ENCODE measurements at places on chromosomes 7 and 10.
A peak's percentile ranks its signal among the peaks of the same experiment; 100 is the strongest.

- no peak for DNase-seq
Observed at GRCh38 chr7:152347888-152348287, 87.9 kb downstream of the KMT2C start.

- no peak for DNase-seq
Observed at GRCh38 chr10:77267703-77268675, 369.6 kb downstream of the KCNMA1 start.

GRCh38 chr10:74502963-74503608, 323.3 kb upstream of the KAT6B start:
- peak; percentile 8 for DNase-seq

DNA sequence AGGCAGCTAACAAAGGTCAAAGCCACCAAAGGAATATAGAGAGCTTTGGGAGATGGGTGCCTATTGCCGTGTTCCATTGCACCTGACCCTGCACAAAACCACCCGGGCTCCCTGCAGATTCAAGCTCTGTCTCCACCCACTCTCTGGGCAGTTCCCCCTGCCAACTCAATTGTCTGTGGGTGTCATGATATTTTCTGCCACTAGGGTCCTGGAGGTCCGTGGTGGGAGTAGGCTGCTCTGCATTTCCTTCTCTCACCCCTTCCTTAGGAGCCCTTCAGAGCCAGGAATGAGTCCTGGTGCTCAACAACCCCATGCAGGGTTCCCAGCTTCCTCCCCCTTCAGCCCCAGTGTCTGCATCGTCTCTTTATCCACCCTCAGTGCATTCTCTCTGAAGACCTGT, 34.1 kb downstream of the PNLIPRP2 start:
- no peak for DNase-seq

- DNase-seq: no peak
Observed at GRCh38 chr7:8210845-8211724, 50.9 kb downstream of the ICA1 start.

DNA sequence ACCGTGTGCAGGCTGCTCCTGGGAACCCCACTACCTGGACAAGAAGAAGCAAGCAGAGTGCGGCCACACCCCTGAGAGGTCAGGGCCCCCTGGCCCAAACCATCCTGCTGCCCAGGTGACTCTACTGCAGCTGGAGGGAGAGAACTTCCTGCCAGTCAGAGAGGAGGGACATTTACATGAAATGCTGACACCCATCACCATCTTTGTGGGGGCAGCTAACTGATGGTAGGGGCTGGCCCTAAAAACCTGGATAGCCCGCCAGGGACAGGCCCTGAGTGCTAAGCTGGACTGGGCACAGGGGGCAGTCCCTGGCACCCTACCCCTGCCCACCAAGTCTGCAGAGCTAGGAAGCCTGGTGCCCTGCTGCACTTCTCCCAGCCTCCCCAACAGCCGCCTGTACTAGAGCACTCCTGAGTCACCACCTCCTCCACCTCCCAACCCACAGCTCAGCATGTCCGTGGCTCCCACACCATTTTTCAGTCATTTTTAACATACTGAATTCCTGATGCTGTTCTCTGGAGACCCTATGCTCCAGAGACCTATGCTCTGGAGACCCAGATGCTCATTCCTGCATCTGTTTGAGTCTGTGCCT, 27.5 kb downstream of the DPCD start:
- no peak for DNase-seq

GRCh38 chr7:149147752-149148653, 750 bp downstream of the ZNF398 start:
- DNase-seq: peak; percentile 86

GRCh38 chr7:96832092-96832662, 122.5 kb upstream of the SEM1 start:
- no peak for DNase-seq

DNA sequence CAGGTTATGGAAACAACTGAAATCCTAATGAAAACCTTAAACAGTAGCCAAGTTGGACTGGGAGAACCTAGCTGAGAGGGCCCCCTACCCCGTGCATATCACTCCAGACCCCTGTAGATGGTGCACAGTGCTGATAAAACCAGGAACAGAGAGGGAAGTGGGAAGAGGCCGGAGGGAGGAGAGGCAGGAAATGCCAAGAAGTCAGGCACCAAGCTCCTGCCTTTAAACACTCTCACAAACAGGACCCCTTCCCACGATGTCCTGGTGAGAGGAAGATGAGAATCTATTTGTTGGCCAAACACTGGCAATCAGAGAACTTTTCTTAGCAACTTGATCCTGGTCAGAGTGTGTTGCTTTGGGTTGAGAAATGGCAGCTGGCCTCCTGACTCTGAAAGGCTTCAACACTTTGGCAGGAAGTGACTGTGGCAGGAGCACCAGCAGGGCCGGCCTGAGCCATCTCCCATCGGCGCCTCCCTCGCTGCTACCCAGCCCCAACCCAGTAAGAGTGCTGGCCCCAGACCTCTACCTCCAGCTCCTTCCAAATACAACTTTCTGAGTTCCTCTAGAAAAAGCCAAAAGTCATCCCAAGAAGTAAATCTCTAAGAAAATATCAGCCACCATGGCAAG, 39.5 kb downstream of the GSDME start:
- no peak for DNase-seq

- DNase-seq: peak; percentile 87
Observed at GRCh38 chr7:43439631-43440401, 143.1 kb upstream of the STK17A start.

DNA sequence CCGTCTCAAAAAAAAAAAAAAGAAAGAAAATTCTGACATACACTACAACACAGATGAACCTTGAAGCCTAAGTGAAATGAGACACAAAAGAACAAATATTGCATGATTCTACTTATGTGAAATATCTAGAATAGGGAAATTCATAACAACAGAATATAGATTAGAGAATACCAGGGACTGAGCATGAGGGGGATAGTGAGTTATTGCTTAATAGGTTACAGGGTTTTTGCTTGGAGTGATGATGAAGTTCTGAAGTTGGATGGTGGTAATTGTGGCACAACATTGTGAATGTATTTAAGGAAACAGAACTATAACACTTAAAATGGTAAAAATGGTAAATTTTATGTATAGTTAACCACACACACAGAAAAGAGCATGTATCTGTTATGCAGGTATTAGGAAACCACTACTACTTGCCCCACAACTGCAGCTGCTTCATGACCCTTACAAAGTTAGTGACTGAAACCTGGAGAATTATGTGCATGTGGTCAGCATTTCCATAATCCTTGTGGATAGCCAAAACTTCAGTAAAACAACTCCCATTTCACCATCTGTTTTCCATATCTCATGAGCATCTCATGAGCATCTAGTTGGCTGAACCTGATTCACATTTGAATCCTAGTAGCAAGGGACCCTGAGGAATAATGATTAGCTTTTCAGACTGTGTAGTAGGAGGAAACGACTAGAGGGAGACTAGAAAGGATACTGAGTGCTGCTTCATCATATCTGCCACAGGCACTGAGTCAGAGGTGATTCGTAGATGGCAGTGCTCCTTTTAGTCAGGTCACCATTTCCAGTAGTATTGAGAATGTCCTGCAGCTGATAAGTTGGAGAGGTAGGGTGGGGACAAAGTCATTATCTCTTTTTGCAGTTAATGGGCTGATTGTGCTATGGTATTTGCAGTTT, 26.3 kb downstream of the SAMD8 start:
- peak; percentile 53 for DNase-seq

DNA sequence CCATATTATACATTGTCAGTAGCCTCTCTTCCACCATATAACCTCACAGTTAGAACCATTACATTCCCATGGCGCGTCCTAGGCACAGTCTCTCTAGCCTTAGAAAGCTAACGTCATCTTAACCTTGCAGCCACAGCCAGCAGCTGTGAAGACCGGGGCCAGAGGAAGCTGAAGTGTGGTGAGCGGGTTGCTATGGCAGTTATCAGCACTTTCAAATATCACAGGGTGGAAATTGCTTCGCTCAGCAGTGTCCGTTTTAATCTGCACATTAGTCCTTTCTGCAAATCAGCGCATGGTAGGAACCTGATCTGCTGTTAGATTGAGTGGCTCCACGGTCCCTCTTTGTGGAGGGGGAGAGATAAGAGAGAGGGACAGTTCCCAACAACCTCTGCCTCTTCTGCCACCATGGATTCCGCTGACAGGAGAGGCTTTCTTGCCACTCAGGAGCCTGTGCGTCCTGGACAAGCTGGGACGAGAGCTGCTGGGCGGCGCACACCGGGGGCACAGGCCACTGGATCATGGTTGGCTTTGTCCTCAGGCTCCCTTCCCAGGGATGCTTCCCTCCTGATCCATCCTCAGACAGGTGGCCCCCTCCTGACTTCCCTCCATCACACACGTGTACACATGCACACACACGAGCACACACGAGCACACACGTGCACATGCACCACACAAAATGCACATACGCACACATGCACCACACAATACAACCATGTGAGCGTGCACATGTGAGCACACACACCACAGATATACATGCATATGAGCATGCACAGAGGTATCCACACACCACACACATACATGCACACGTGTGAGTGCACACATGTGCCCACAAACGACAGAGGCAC, 93.8 kb downstream of the WDR37 start:
- no peak for DNase-seq

DNA sequence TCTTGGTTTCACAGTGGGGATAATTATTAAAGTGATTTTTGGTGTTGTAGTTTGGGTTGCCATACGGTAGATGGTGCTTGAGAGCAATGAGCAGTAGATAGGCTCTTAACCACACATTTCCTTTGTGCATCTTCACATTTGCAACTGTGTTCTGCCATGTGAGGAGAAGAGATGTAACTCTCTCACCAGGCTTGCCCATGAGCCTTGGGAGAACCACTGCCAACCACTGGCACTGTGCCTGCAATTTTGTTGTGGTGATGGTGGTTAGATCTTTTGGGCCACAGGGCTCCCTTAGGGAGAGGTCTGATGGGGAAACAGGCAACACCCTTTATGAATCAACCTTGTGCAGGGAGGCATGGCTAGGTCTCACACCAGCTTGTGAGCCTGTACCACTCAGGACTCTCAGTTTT, 204.3 kb downstream of the CCDC7 start:
- peak; percentile 11 for DNase-seq
